ENCODE measurements at places on chromosomes 13 and 19.

DNA sequence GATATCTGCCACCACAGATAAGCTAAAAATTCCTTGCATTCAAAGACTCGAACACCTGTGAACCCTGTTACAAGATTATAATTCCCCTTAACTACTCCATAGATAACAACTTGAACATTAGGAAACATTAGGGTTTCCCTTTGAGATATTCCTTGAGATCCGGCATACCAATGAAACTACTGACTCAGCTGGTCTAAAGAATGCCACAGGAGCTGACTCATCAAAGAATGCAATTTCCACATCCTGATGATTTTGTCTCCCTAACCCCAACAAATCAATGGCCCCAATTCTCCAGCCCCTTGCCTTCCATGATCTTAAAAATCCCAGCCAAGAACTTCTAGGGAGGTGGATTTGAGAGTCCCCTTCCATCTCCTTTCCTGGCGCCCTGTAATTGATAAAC lies 35.6 kb upstream of the ZNF599 start:
- peak; percentile 37 for DNase-seq

DNA sequence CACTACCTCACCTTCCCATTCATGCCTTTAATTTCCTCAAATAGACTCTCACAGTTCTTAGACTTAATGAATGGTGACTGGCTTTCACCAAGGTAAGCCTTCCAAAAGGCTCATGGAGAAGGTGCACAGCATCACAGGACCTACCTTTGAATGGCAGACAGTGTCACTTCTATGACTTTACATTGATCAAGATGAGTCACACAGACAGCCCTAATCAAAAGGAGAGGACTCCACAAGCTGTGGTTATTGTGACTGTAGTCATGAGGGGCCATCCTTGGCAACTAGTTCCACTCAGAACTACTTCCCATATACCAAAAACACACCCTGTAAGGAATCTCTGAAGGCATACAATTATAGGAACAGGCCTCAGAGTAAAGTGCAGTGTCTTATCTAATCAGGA lies 5.9 kb downstream of the LGALS16 start:
- DNase-seq, result no peak

DNA sequence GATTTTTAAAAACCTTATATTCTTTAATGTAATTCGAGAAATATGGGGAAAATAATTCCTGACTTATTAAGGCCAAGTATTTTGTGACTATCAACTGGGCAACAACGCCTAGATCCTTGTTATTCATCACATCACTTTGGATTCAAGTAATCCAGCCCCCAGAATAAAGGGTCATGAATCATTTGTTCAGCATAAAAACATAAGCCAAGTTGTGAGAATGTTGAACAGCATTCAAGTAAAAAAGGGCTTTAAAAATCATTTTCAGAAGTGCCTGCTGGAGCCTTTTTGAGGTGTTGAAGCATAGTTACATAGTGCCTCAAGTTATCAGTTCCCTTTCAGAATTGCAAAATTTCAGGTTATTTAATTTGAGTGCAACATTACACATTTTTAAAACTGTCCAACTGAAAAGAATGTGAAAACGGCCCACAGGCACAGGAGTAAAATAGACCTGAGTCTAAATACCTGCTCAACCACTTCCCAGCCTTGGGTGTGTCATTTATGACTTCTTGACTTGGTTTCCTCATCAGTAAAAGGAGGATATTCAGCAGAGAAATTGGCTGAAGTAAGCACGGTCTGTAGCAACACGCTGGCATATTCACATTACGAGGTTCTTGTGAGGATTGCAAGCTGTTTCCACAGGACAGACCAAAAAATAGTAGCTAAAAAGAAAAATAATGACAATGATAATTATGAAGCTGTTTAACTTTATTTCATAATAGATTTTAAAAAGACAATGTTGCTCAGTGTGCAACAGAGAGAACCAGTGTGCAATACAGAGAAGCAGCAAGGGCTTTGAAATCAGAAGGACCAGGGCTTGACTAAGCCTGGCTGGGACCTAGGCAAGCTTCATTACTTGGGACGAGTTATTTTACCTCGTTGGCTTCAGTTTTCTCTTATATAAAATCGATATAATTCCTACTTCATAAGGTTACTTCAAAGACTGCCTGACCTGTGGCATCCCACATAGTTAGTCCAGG lies 56.6 kb downstream of the MBNL2 start:
- DNase-seq, result no peak

DNA sequence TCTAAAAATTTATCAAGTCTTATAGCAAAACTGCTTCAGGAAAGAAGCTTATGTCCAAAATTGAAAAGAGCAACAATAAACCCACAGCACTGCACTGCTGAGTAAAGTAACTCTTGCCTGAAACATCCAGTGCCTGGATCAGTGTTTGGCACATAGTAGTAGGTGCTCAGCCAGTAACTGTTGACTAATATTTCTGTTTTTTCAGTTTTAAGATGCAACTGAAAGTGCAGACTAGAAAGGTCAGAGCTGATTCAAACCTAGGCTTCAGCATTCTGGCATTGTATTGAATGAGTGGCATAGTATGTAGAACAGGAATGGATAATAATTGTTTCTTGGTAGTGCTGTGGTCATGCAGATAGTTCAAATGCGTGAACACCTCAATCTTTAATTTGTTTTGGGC lies 67.6 kb downstream of the UBL3 start:
- DNase-seq, result no peak

Data from AG04449 (cell line).